ENCODE measurements at places on chromosomes 6 and 20.
A peak's percentile ranks its signal among the peaks of the same experiment; 100 is the strongest.

DNA sequence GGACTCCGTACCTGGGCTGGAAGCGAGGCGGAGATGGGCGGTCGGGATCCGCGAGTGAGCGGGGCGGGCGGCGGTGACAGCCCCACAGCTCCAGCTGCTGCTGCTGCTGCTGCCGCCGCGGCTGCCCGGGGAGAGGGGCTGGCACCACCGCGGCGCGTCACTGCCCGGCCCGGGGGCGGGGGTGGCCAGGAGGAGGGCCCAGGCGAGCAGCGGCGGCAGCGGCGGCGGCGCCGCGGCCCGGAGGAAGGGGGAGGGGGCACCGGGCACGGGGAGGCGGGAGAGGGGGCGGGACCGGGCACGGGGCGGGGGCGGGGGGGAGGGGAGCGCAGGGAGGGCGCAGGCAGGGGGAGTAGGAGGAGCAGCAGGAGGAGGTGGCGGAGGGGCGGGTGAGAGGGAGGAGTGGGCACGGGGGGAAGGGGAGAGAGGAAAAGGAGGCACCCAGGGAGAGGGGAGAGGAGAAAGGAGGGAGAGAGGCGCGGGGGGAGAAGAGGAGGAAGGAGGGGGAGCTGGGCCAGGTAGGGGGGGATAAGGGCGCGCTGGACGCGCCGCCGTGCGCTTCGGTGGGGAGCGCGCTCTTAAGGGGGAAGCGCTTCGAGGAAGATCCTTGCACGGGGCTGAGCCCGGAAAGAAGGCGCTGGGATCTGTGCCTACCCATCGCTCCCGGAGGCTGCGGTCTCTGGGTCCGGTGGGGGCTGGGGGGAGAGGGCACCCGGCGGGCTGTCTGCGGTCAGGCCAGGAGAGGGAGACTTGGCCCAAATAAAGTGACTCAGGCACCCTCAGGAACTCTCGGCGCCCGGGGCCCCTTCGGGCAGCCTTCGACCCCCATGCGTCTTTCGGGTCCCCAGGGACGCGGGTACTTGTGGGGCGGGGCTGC, 101.5 kb downstream of the NOL4L start:
- peak; percentile 64 for DNase-seq

DNA sequence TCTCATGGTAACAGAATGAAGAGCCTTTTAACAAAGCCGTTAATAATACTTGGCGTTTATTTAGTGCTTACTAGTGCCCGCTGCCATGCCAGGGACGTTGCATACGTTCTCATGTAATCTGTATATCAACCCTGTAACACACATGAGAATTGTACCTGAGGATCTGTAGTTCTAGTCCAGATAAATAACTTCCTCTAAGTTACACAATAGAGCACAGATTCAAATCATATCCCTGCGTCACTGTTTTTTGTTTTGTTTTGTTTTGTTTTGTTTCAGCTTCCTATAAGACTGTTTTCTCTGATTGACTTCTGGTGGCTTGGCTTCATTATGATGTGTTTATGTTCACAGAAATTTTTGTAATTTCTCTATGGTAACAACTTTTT, 553 bp downstream of the ZSCAN16 start:
- peak; percentile 58 for DNase-seq

GRCh38 chr20:14341801-14342200, 4.4 kb upstream of the FLRT3 start:
- DNase-seq, result no peak

GRCh38 chr6:73728548-73729205, 32.7 kb downstream of the CD109 start:
- no peak for DNase-seq

All from central memory CD4-positive, alpha-beta T cell (primary cell).